ENCODE measurements at places on chromosomes 5 and 9.

- no peak for DNase-seq
These were observed 130.4 kb upstream of the RFX3 start for GRCh38 chr9:3656224-3656623.

GRCh38 chr5:72159501-72159911 is 52.2 kb downstream of the MAP1B start:
- DNase-seq: no peak

DNA sequence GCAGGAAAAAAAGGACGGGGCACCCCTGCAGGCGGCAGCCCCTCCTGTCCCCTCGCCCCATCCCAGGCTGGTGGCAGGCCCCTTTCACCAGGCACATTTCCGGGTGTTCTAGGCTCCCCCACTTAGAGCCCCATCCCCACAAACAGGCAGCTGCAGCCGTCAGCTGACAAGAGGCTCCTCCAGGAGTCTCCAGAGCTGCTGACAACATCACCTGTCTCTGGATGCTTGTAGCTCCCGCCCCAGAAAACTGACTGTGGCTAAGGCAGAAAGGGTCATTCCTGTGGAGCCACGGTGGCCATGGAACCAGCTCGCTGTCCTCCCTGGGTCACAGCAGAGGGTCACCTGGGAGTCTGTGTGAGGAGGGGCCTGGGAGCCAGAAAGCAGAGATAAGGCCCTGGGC is 50.9 kb downstream of the HMCN2 start:
- DNase-seq: no peak

DNA sequence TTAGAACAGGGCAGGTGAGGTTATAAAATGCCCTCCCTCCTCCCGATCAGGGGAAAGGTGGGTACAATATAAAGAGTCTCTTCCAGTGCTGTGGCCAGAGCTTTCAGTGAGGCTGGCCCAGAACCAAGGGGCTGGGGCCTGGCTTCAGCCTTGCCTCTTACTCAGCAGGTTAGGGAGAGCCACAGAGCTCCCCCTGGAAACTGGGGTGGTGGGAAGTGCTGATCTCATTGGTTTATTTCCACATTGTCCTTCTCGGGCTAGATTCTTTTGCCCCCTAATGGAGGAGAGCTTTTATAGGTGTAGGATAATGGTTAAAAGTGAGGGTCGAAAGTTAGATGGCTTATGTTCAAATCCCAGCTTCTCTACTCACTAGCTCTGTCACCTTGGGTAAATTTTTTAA is 186.7 kb upstream of the TBC1D2 start:
- DNase-seq: no peak

GRCh38 chr5:177253252-177253651 is 50.3 kb downstream of the RAB24 start:
- DNase-seq: no peak

DNA sequence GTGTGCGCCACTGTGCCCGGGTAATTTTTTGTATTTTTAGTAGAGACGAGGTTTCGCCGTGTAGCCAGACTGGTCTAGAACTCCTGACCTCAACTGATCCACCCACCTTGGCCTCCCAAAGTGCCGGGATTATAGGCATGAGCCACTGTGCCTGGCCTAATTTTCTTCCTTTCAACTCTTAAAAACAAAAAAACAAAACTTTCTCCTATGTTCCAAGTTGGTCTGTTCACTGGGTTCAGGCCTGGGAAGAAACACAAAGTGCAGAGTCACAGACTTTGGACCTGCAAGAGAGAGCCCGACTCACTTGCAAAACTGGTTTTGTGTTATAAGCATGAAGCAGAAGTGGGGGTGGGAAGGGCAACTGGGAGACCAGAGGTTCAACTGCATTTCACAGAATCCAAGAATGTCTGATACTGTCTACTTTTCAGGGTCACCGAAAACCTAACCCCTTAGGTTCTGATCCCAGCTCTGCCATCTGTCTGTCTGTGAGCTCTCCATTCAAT is 5.2 kb upstream of the HDHD3 start:
- DNase-seq: no peak

DNA sequence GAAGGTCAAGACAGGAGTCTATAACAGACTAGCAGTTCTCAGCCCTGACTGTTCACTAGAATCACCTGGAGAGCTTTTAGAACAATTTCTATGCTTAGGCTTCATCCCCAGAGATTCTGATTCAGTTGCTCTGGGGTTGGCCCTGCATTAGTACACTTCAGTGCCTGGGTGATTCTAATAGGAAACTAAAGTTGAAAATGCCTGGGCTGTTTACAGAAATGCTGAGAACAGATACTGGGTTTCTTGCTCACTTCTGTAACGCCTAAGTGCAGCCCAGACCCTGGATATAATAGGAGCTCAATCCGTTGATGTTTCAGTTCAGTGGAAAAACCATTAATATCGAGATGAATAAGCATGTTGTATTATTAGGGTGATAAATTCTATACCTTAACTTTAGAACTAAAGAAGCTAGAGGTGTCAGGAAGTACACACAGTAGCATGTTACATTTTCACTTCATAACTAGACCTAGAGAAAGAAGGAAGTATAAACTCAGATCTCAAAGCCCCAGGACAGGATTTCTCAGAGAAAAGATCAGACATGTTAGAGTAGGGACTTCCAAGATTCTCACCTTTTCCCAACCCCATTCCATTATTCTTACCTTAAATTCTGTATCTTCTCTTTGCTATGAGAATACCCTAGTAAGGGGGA is 20.4 kb downstream of the HAVCR2 start:
- no peak for DNase-seq

GRCh38 chr5:173180331-173180730 is 36.0 kb downstream of the BNIP1 start:
- no peak for DNase-seq

- DNase-seq: no peak
These were observed 72.8 kb downstream of the SLF1 start for GRCh38 chr5:94691291-94691690.

All from hematopoietic multipotent progenitor cell treated with erythropoietin and hydrocortisone succinate and interleukin-3 and kit ligand, for 15 days (in vitro differentiated cells).